MCF 10A (cell line): ENCODE measurements at places on chromosomes 12 and 14. TPM values are rescaled to one million over a fixed set of nuclear protein-coding genes. Genes with fewer than 3 reads are reported as not detected.

AHNAK2 gene
- total RNA-seq, result 218 and 286 TPM in 2 replicates

NKX2-1 gene
- total RNA-seq, result not detected in 2 replicates

SYNDIG1L gene
- total RNA-seq, result not detected in 2 replicates

TAS2R31 gene
- 1.9 and 2.0 TPM in 2 replicates for total RNA-seq
